ENCODE measurements at places on chromosomes 2 and 18.

GRCh38 chr2:31000970-31001369 is 137.3 kb downstream of the GALNT14 start:
- no peak for DNase-seq

- DNase-seq: no peak
Observed at GRCh38 chr2:71886241-71886640, 261.4 kb downstream of the CYP26B1 start.

DNA sequence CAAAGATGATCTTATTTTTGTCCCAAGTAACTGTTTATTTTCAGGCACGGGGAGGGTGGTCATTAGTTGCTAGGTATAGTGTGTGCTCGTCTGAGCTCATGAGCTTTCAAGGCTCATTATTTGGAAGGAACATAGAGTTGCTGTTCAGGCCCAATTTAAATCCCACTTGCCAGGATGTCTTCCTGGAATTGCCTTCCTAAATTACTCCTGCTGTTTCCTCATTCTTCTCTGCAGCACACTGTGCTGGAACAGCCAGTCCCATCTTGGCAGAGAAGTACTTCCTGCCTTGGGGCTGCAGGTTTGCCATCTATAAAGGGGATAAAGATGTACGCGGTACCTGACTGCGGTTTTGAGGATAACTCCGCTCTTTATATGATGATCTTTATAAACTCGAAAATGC is 37.3 kb downstream of the GREB1 start:
- DNase-seq: no peak

- DNase-seq: no peak
Observed at GRCh38 chr2:233996461-233996860, 54.0 kb upstream of the SPP2 start.

- DNase-seq: no peak
Observed at GRCh38 chr18:76432970-76433767, 61.9 kb downstream of the ZNF516 start.

DNA sequence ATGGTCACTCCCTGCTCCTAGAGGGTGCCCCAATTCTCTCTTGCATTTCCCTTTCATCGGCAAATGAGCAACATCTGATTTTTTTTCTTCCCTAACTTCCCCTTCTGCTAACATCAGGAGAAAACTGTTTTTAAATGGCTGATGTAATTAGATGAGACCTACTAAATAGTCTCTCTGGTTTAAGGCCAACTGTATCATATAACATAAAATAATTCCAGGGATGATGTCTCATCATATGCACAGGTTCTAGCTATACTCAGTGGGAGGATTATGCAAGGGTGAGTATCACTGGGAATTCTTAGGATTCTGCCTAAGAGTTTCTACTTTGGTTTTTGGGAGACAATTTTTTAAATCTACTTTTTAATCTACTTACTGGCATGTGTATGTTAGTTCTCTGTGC is 193.4 kb downstream of the PARD3B start:
- DNase-seq: no peak

DNA sequence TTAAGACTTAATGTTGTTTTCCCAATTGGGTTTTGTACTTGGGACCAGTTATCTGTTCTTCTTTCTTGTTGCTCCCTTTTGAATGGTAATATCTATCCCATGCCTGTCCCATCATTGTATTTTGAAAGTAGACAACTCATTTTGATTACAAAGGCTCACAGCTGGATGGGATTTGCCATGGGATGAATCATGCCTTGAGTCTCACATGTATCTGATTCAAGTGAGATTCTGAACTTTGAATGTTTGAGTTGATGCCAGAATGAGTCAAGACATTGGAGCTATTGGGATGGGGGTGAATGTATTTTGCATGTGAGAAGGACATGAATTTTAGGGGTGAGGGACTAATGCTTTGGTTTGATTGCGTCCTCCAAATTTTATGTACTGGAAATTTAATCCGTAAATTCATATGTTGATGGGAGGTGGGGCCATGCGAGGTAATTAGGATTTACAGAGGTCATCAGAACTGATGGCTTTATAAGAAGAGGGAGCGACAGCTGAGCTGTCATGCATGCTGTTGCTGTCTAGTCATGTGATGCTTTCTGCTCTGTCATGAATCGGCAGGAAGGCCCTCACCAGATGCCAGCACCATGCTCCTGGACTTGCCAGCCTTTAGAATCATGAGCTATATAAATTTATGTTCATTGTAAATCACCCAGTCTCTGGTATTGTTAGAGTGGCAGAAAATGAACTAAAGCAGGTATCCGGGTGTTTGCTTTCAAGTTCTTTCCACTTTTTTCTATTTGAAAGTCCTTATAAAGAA is 741.3 kb upstream of the RAB6C start:
- DNase-seq: no peak
